ENCODE measurements at places on chromosomes 13 and 19.

DNA sequence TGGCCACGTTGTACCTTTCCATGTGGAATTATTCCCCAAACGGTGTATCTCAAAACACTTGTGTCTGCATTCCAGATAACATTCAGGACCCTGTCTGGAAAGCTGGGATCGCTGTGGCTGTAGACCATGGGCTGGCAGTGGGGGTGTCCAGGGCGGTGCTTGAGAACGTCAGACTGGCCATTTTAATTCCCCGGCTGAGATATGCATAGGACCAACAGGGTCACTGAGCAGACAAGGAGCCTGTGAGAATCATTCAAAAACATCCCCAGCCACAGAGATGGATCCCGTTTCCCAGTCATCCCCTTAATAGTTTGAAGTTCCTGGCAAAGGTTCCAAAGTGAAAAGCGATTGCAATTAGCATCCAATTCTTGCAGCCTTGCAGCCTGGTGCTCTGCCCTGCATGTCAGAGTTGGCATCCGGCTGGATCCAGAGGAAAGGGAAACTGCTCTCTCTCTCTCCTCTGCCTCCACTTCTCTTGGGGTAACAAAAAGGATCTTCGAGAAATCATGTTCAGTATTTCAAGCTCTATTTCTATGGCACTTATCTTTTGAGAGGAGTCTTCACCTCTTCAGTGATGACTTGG lies 41.6 kb downstream of the IFT88 start:
- peak; percentile 41 for DNase-seq

- no peak for DNase-seq
Observed at GRCh38 chr19:48556163-48556562, 4.2 kb downstream of the SULT2B1 start.

GRCh38 chr13:26785838-26786630 lies 25.4 kb upstream of the GPR12 start:
- DNase-seq = no peak

DNA sequence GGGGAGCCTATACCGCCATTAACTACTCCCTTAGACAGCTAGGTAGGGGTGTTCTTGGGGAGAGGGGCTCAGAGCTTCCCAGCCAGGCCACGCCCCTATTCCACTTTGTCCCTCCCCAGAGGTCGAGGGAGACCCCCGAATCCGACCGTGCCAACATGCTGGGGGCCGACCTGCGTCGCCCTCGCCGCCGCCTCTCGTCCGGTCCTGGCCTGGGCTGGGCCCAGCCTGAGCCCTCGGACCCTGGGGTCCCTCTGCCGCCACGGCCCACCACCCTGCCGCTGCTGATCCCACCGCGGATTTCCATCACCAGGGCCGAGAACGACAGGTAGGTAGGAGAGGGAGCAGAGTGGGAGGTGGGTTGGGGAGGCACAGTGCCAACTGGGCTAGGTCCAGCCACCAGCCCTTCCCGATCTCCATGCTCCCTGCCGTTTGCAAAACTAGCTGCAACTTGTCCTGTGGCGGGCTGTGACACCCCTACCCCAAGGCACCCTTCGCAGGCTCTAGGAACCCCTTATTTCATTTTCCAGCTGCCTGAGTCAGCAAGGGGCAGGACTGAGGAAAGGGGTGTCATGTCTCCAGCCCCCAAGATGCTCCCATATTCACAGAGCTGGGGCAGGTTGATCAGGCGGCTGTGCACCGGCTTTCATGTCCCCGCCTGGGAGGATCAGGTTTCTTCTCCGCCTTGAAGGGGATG lies 2.6 kb upstream of the PDE4A start:
- DNase-seq = no peak

DNA sequence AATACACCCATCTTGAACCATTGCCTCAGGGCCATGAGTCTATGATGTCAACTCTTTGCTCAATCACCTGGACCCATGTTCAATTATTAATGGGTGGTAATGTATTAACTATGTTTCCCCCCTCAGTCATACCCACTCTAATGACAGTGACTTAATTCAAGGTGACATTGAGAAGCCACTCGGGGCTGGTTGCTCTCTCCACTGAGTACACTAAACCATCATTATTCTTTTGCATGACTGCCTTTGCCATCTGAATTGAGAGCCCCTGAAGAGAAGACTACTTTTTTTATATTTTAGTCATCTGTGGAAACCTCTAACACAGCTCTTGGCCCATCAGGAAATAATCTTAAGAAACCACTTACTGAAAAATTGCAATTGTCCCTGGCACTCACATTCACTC lies 139.2 kb upstream of the SOX21 start:
- DNase-seq = no peak

DNA sequence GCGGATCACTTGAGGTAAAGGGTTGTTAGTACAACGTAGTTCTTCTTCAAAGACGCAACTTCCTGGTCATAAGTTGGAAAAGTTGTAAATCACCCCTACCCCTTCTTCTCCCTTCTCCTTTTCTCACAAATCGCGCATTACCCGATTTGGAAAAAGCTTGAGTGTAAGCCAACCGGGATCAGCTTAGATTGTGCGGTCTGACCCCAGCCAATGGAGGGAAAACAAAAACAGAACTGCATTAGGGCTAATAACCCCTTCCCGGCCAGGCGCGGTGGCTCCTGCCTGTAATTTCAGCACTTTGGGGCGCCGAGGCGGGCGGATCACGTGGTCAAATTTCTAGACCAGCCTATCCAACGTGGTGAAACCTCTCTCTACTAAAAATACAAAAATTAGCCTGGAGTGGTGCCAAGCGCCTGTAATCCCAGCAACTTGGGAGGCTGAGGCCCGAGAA lies 806 bp downstream of the ZNF90 start:
- no peak for DNase-seq

DNA sequence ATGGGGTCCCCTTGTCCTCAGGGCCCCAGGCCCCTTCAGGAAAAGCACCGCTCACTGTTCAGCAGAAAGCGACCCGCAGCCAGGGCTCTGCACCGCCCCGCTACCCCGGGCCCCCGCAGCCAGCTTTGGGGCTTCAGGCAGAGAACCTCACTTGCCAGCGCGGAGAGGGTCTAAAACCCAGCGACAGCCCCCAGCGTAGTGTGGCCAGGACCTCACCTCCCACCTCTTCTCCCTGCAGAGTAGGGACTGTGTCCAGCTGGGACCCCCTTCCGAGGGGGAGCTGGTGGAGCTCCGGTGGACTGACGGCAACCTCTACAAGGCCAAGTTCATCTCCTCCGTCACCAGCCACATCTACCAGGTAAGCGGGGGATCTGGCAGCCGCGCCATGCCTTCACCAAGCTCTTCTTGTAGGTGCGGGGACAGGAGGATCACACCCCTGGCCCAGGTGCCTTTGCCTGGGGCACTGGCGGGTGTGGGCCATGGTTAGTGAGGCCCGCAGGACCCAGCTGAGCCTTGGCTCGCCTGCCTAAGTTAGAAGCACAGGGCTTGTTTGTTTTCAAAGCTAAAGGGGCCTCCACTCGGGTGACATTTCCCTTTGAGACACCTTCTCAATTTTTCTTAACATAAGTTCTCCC lies 175.7 kb downstream of the KDM4B start:
- DNase-seq = no peak

- no peak for DNase-seq
Observed at GRCh38 chr19:54252845-54253244, 4.2 kb downstream of the LILRB5 start.

GRCh38 chr13:70218618-70219017 lies 110.4 kb upstream of the KLHL1 start:
- DNase-seq = no peak

DNA sequence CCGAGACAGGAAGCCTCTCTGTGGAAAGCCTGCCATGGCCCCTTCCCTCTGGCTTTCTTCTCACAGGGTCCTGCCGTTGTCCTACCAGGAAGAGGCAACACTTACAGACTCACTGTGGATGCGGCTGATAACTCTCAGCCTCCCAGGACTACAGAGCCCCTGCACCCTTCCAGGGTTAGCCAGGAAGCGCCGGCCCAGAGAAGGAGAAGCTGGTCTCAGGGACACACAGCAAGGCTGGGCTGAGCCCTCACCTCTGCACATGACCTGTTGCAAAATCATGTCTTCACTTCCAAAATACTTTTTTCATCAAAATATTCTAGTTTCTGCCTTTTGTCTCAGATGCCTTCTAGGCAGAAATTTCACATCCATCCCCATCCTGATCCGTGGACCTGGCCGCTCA lies 1.9 kb downstream of the CEACAM20 start:
- DNase-seq = no peak

- DNase-seq = no peak
Observed at GRCh38 chr13:110006304-110006703, 219.9 kb upstream of the IRS2 start.

- DNase-seq = no peak
Observed at GRCh38 chr13:19888799-19889198, 25.4 kb upstream of the ZMYM5 start.

GRCh38 chr13:54852831-54853230 lies 1824.2 kb downstream of the OLFM4 start:
- DNase-seq = no peak

- no peak for DNase-seq
Observed at GRCh38 chr13:28679628-28680027, 20.7 kb downstream of the POMP start.

- DNase-seq = no peak
Observed at GRCh38 chr13:113916330-113916815, 52.5 kb upstream of the GAS6 start.

DNA sequence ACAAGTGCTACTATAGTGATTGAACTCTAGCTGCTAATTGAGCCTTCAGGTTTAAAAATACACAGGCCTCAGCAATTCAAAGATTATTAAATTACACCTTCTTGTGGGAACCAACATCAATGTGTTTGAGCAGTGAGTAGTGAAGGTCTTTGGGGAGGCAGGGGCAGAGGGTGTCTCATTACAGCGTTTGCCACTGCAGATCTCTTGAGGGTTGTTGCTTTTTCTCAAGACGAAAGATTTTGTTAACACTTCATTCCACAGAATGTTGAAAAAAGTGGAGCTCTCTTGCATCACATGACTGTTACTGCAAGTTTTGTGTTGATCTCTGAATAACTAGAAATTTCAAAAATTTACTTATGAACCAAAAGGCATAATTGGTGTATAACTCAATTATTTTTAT lies 253.6 kb downstream of the ATP8A2 start:
- no peak for DNase-seq

GRCh38 chr19:31648347-31648746 lies 299.1 kb upstream of the TSHZ3 start:
- no peak for DNase-seq

- no peak for DNase-seq
Observed at GRCh38 chr19:47419030-47419783, at the start of gene MEIS3. Gene MEIS3 (minus strand): TSS chr19:47419527. CDS start chr19:47419081, 446 bp downstream.

DNA sequence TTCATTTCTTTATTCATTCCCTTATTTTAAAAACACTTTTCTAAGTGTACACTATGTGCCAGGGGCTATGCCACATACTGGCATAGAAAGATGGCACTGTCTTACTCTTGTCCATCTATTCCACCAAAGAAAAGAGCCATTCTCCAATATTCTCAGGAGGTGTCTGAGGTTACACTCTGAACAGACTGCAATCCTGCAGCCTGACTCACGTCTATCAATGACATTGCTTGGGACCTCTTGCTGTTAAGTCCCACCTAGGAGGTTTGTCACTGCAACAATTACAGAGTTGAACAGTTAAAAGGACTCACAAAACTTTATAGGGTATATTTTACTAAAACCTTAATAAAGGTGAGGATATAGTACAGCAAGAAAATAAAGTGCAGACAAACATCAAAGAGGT lies 512.9 kb upstream of the HTR2A start:
- DNase-seq = no peak

DNA sequence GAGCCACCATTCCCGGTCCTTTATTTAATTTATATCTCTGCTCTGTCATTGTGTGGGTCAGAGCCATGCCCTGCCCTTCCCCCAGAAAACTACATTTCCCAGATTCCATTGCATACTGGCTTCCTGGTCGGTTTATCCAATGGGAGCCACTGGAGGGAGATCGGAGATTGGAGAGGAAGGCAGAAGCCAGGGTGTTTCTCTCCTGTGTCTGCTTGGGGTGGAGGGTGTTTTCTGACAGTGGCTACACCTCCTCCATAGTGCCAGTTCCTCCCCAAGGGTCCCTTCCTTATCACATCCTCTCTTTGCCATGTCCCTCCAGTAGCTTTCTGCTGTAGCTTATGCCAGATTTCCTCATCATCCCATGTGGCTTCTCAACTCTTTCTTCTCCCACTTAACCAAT lies 19.0 kb downstream of the OLFM2 start:
- DNase-seq = peak; percentile 31

GRCh38 chr19:17103177-17103576 lies 27.6 kb downstream of the MYO9B start:
- DNase-seq = no peak

- no peak for DNase-seq
Observed at GRCh38 chr13:78958006-78958405, 299.1 kb upstream of the OBI1 start.

DNA sequence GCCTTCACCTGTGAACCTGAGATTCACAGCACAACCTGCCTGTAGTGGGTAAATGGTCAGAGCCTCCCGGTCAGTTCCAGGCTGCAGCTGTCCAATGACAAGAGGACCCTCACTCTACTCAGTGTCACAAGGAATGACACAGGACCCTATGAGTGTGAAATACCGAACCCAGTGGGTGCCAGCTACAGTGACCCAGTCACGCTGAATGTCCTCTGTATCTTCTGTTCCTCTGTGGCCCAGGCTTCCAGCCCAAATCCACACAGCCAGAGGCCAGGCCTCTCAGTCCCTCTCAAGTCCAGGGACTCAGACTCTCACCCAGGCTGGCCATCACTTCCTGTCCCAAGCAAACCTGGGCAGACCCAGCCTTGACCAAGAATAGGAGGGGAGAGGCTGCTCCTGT lies 10.8 kb downstream of the CEACAM3 start:
- DNase-seq = no peak

DNA sequence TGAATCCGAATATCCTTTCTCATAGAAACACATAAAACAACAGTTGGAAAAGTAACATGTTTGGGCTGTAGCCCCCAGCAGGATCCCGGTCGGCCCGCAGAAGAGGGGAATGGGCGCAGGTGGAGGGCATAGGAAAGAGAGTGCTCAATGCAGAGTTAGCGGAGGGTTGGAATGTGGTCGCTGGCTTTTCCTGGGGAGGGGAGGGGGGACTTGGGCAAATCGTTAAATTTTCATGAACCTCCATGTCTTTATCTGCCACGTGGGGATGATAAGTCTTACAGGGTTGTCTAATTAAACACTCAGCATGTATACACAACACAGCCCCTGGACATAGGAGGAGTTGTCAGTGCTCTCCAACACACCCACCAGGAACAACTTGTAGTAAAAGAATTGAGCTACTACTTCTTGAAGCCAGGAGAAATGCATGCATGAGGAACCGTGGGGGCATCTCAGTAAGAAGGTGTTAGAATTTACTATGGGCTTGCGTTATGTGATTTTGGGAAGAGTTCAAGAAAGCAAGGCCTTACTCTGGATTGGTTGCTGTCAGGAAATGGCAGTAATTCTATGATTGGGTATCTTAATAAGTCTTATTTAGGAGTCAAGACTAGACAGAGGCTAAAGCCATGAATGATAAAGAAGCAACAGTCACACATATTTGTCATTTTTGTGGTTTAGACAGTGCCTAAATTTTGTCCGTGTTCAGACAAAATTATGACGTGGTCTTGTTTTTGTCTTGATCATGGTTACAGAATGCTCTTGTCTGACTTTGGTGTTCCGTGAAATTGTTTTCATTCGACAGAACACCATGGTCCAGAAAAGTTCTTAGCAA lies 671 bp upstream of the SLC46A3 start:
- no peak for DNase-seq

- DNase-seq = no peak
Observed at GRCh38 chr13:41563984-41564365, 106.6 kb downstream of the RGCC start.

Data from head of caudate nucleus (tissue), 42 donors.